A549 treated with DMSO at 1 μM for 4 hours (cell line): ENCODE measurements at places on chromosomes 7 and 10. TPM values are rescaled to one million over a fixed set of nuclear protein-coding genes. Genes with fewer than 3 reads are reported as not detected.

SDK1 gene
- 0.36 to 0.52 TPM (median 0.46 TPM) in 5 replicates for total RNA-seq

FOXP2 gene
- total RNA-seq, result not detected in 5 replicates

RAB19 gene
- total RNA-seq, result not detected in 5 replicates

NSUN5 gene
- total RNA-seq, result 49.2 to 62.0 TPM (median 55.3 TPM) in 5 replicates

FAM237B gene
- not detected in 5 replicates for total RNA-seq
